ENCODE measurements at places on chromosomes 7 and 10.

- no peak for DNase-seq
Observed at GRCh38 chr10:102534333-102534732, 30.6 kb downstream of the SUFU start.

- DNase-seq, result no peak
Observed at GRCh38 chr7:10146271-10146670, 827.4 kb upstream of the PHF14 start.

GRCh38 chr10:68955355-68955831 lies 577 bp upstream of the DDX21 start:
- no peak for DNase-seq

- no peak for DNase-seq
Observed at GRCh38 chr7:105462765-105463420, 59.2 kb downstream of the PUS7 start.

- DNase-seq, result no peak
Observed at GRCh38 chr7:24212073-24212472, 71.9 kb upstream of the NPY start.

GRCh38 chr7:133386205-133386604 lies 133.3 kb downstream of the EXOC4 start:
- no peak for DNase-seq

DNA sequence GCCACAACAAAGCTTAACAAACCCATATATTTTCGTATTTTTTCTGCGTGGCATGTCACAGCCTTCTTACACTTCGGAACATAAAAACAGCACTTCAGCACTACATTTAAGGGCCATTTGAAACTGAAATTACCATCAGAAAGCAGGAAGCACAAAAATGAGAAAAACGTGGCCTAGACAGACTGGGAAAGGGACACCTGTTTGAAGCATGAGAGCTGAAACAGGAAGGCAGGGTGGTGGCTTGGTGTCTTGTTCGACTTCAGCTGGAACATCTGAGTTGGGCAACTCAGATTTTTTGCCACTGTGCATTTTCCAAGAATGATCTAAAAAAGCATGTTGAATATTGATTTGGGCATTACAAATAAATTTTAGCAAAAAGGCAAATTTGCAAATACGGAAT lies 243.2 kb downstream of the ELMO1 start:
- no peak for DNase-seq

- no peak for DNase-seq
Observed at GRCh38 chr10:22475651-22476600, 130.6 kb downstream of the SPAG6 start.

DNA sequence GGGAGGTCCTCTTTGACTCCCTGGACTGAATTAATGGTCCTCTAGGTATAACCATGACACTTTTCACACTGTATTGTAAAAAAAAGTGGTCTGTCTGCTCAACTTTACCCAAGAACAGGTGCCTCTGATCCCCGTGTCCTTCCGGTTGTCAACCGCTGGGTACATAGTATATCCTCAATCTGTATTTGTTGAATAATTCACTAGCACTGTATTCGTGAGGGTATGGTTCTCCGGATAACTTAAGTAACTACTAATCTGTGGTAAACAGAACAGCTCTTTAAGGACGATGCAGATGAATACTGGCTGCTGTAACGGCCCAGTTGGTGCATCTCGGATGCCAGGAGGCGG lies 472 bp upstream of the ADAM22 start:
- DNase-seq, result peak; percentile 2

DNA sequence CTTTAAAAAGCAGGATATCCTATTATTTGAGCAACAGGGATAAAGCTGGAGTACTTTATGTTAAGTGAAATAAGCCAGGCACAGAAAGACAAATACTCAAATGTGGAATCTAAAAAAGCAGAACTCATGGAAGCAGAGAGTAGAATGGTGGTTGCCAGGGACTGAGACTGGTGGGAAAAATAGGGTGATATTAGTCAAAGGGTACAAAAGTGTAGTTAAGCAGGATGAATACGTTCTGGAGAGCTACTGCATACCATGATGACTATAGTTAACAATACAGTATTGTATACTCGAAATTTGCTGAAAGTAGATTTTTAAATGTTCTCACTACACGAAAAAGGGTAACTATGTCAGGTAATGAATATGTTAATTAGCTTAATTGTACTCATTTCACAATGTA lies 125.5 kb upstream of the VSTM2A start:
- no peak for DNase-seq

GRCh38 chr10:5711642-5712041 lies 27.0 kb downstream of the TASOR2 start:
- no peak for DNase-seq

DNA sequence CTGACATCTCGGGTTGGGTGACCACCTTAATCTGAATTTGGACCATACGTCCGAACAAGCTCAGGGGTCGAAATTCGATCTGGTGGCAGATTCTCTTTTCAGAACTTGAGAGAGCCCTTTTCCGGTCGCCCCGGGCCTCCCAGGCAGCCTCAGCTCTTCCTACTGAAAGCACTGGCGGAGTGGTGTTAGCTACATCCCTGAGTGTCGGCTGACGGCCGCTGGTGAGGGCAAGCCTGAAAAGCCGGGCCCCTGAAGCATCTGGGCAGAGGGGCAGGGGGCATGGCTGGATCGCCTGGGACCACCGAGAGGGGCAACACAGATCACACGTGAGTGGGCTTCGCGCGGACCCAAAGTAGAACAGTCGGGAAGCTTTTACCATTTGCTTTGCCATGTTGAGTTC lies 116.1 kb downstream of the SMURF1 start:
- no peak for DNase-seq

- no peak for DNase-seq
Observed at GRCh38 chr7:96118449-96119001, 203.4 kb downstream of the SLC25A13 start.

DNA sequence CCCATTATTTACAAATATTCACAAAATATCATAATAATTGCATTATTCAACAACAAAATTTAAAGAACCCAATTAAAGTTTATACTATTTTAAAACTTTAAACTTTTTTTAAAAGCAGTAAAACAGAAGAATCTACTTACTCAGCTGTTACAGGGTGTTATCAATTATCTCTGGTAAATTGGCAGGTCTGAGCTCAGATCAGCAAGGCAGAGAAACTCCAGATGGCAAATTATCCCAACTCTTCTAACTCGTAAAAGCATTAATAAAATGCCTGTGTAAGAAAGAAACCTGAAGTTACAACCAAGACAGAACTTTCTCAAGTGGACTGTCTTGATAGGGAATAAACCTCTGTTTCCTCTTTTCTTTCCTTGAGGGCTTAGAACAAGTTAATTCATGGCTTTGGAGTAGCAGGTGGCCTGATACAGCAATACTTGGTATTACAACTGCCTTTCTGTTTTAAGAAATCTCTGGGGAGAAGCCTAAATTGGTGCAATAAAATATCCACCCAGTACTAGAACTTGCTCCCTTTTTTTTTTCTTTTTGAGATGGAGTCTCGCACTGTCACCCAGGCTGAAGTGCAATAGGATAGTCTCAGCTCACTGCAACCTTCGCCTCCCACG lies 275.3 kb upstream of the MKLN1 start:
- DNase-seq, result no peak

GRCh38 chr10:85139124-85139523 lies 810.7 kb downstream of the CCSER2 start:
- DNase-seq, result no peak

DNA sequence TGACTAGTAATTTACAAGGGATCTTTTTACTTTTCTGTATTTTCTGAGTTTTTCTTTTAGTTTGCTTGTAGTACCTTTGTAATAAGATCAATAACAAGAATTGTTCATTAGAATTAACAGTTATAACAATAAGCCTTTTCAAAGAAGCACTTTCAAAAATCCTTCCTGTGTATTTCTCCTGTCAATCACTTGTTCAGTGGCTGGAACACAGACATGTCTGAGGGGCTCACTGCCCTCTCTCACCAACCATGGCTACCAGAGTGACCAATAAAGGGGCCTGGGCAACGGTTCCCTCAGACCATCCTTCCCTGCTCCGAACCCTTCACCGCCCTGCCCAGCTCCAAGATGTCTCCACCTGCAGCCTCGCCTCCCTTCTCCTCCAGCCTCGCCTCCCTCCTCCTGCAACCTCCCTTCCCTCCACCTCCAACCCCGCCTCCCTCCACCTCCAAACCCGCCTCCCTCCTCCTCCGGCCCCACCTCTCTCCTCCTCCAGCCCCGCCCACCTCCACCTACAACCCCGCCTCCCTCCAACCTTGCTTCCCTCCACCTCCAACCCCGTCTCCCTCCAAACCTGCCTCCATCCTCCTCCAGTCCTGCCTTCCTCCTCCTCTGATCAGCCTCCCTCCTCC lies 353.4 kb downstream of the TNS3 start:
- no peak for DNase-seq

- no peak for DNase-seq
Observed at GRCh38 chr7:106862317-106863089, 2.6 kb upstream of the PIK3CG start.

GRCh38 chr10:62049624-62050345 lies 148.3 kb downstream of the ARID5B start:
- DNase-seq, result peak; percentile 40

DNA sequence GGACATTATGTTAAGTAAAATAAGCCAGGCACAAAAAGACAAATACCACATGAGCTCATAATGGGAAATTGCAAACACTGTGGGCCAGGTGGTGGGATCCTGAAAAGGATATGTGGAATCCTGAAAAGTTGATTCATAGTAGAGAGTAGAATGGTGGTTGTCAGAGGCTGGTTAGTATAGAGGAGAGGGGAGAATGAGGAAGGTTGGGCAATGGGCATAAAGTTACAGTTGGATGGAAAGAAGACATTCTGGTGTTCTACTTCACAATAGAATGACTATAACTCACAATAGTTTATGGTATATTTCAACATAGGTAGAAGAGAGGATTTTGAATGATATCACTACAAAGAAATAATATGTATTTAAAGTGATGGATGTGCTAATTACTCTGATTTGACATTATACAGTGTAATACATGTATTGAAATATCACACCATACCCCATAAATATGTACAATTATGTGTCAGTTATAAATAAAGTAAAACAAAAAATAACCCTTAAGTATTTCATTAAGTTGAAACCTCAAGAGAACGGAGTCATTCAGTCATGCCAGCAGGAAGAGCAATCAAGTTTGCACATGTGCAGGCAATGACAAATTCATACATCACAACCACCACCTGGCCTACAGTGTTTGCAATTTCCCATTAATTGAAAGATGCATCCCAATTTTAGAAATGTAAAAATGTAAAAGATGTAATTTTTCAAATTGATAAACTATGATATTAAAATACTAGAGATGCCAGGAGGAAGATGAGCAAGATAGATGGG lies 156.7 kb downstream of the MAGI2 start:
- no peak for DNase-seq

DNA sequence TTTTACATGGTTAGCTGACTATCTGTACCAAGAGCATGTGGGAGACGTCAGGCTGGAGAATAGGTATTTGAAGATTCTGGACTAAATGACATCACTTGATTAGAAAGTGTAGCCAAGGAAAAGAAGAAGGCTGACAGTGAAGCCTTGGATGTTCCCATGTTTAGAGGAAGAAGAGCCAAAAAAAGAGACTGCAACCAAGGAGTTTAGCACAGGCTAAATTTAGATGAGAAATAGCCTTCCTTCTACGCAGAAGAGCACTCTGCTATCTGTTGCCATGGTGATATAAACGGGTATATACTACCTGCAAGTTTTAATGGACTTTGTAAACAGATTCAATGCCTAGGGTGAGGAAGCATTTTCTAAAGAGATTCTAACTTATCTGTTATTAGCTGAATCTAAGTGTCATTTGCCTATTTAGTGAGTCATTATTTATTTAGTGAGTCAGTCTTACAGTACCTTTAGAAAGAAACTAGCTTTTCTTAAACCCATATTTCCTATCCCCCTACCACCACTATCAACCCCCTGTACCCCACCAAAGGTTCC lies 69.8 kb downstream of the CDK6 start:
- peak; percentile 8 for DNase-seq

DNA sequence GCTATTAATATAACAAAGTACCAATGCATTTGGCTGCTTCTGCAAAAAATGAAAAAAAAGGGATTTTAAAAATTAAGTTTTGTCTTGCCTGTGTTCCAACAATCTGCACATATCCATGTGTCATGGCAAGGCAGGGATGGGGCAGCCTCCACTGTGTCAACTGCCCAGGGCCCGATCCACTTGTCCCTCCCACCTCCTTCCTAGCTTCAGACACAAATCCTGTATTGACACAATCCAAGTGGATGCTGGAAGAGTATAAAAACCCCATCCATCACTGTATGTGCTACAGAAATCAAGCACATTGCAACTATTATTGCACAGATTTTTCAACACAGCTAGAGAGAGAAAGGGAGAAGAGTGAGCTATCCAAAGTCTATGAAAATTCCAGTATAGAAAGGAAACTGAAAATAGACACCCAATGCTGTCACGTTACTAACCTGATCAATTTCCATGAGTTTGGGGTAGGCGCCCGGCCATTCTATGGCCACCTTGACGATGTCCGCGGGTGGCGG lies 106.4 kb downstream of the ELMO1 start:
- no peak for DNase-seq

DNA sequence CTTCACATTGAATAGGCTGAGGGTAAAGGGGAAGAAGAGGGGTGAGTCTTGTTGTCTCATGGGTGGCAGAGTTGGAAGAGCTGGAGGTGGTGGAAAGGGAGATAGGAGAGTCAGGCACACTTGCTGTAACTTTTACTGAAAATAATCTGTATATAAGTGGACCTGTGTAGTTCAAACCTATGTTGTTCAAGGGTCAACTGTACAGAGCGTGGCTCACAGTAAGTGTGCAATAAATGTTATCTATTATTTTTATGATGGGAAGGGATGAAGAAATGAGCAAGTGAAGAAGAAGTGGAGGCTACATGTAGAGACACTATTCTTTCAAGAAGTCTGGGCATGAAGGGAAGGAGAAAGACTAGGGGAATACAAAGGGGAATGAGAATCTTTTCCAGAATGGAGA lies 71.5 kb upstream of the FAM133B start:
- DNase-seq, result no peak

GRCh38 chr7:2681929-2682799 lies 5.8 kb upstream of the AMZ1 start:
- no peak for DNase-seq

DNA sequence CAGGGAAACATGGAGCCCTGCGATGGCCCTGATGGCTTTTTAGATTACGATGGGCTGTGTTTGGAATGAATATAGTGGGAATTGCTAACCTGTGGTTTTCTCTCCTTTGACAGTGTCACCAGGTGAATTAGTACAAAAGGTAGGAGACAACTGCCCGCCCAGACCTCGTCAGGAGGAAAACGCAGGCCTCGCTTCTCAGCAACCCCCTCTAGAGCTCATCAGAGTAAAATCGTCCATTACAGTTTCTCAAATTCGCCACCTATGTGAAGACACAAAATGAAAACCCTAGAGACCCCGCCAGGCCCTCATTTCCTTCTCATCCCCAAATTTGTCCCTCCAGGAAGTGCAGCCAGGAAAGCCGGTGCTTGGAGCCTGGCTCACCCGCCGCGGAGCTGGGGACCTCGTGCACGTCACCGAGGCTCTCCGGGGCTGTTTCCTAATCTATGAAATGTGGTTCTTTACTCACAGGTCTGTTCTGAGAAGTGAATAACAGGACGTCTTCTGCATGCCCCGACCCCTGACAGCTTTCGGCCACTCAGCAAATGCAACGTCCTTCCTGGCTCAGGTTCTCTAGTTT lies 143.7 kb downstream of the VIPR2 start:
- no peak for DNase-seq

- no peak for DNase-seq
Observed at GRCh38 chr10:132559538-132559937, 22.0 kb downstream of the INPP5A start.

All from CD4-positive, alpha-beta T cell treated with Interleukin-4 for 4 hours (primary cell).